ENCODE measurements at places on chromosomes 7 and 10.

GRCh38 chr10:3735175-3735574, 49.8 kb downstream of the KLF6 start:
- no peak for DNase-seq

GRCh38 chr7:90877201-90877600, 281.1 kb downstream of the CDK14 start:
- no peak for DNase-seq

- DNase-seq, result no peak
Measured at GRCh38 chr7:205115-206010, 13.0 kb downstream of the FAM20C start.

GRCh38 chr10:36303896-36304295, 661.8 kb upstream of the FZD8 start:
- DNase-seq, result no peak

GRCh38 chr7:27157702-27158431, 1.4 kb upstream of the HOXA7 start:
- no peak for DNase-seq

DNA sequence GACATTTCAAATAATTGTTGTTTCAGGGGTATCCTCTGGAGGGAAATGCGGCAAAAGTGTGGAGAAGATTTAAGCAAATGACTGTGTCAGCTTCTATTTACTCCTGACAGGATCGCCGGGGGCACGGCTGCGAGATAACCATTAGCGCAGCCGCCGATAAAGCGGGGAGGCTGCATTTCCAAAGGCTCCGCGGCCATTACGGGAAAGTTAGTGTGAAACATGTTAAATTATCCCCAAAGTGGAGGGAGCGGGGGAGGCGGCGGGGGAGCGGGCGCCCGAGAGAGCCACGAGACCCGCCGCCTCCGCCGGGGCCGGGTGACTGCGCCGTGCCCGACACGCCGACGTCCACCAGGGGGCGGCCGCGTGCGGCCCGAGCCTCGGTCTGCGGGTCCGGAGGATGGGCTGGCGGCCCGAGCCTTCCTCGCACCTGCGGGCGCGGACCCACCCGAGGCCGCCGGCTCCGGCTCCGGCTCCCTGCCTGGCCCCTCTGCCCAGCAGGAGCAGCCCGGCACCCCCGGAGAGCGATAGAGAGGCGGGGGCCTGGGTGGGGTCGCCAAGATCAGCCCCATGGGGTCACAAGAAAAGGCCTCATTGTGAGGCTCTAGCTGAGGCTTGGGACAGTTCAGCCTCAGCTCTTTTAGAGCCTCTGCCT, 74.4 kb upstream of the PAX2 start:
- DNase-seq, result no peak

DNA sequence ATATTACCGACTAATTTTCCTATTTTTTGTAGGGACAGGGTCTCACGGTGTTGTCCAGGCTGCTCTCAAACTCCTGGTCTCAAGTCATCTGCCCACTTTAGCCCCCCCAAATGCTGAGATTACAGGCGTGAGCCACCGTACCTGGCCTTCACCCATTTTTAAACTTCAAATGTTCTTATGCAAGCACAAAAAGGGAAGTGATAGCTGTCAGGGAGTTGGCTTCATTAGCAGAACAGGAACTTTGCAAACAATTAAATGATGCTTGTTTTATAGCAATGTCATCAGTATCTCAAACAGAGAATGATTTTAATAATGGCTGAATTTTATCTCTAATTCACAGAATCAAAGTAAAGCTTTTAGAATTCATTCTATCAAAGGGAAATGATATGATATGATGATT, 49.8 kb upstream of the FAM171A1 start:
- no peak for DNase-seq

DNA sequence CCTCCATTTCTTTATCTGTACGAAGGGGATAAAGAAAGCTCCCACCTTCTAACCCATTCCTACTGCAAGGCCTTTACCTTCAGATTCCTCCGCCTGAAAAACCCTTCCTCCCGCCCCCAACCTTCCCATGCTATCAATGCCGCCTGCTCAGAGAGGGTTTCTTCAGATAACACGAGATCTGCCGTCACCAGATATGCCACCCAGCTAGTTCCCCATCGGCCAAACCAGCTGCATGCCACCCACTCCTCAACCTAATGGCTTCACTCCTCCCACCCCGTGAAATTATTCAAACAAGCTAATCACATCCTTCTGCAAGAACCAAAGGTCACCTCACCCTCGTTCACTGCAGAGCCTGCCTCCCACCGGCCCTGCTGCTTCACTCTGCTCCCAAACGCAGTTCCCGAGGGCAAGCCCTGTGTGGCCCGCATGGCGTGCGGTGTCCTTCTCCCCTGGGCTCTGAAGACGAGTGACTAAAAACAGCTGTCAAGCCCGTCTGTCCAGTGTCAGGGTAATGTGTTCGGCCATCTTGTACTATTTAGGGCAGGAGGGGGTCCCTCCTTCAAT, 46.8 kb upstream of the TMEM213 start:
- DNase-seq, result no peak

DNA sequence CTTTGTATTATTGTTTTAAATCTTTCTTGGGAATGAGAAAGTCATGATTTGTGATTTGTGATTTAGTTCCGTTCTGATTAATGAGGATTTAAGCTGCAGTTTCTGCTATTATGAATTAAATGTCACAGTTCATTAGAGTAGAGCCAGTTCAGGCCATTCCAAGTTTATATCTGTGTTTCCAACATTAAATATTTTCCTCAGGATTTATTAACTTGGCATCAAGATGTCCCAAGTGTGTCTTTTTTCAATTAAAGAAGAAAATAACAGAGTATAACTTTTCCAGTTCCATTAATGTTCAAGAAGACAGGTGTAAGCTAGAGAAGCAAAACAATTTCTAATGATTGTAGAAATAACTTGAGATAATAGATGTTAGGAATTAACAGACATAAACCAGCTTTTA, 1183.2 kb upstream of the CELF2 start:
- DNase-seq, result no peak

GRCh38 chr10:104259999-104260774, 5.5 kb downstream of the GSTO1 start:
- DNase-seq, result no peak

GRCh38 chr10:71414359-71414758, 17.6 kb downstream of the CDH23 start:
- no peak for DNase-seq

GRCh38 chr10:129345763-129346162, 121.3 kb upstream of the MGMT start:
- no peak for DNase-seq

DNA sequence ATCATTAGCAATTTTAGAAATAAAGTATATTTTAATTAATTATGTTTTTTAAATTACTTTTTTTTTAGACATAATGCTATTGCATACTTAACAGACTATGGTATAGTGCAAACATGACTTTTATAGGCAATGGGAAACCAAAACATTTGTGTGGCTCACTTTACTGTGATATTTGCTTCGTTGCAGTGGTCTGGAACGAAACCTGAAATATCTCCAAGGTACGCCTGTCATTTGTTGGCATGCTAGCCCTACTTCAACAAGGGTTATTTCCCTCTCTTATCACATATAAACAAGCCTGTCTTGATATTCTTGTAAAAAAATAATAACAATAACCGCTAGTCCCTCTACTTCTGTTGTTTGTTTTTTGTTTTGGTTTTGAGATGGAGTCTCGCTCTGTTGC, 74.2 kb downstream of the TYW1B start:
- no peak for DNase-seq

- no peak for DNase-seq
Measured at GRCh38 chr7:53675835-53676234, 640.4 kb downstream of the POM121L12 start.
